ENCODE measurements at places on chromosomes 12 and 14. TPM values are rescaled to one million over a fixed set of nuclear protein-coding genes. Genes with fewer than 3 reads are reported as not detected.

CLEC9A gene
- total RNA-seq, result not detected

DNA sequence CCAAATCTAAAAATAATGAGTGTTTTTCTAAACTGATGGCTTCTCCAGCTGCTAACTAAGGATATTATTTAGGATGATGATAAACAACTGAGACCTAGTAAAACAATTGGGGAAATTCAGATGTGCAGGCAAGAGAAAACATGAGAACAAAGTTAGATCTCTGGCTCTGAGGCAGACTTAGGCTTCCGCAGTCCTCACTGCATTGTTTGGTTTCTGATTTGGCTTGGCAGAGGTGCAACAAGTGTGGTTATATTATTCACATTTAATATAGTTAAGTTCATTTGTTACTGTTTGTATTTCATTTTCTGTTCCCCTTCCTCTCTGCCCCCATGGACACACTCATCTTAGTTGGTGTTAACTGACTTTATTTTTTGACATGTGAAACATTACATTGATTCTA lies 30.2 kb upstream of the NR1H4 start:
- DNase-seq, result no peak

CCDC175 gene
- not detected for total RNA-seq

- DNase-seq, result no peak
Measured at GRCh38 chr14:24085215-24085614, 8.9 kb upstream of the PCK2 start.

- peak; percentile 79 for DNase-seq
Measured at GRCh38 chr12:120264086-120264903, 1.2 kb downstream of the PXN start.

SLC39A2 gene
- not detected for total RNA-seq

OR4K14 gene
- total RNA-seq, result not detected

- DNase-seq, result no peak
Measured at GRCh38 chr12:34287986-34288962, 266.0 kb downstream of the ALG10 start.

TM9SF1 gene
- 52.1 TPM for total RNA-seq

DNA sequence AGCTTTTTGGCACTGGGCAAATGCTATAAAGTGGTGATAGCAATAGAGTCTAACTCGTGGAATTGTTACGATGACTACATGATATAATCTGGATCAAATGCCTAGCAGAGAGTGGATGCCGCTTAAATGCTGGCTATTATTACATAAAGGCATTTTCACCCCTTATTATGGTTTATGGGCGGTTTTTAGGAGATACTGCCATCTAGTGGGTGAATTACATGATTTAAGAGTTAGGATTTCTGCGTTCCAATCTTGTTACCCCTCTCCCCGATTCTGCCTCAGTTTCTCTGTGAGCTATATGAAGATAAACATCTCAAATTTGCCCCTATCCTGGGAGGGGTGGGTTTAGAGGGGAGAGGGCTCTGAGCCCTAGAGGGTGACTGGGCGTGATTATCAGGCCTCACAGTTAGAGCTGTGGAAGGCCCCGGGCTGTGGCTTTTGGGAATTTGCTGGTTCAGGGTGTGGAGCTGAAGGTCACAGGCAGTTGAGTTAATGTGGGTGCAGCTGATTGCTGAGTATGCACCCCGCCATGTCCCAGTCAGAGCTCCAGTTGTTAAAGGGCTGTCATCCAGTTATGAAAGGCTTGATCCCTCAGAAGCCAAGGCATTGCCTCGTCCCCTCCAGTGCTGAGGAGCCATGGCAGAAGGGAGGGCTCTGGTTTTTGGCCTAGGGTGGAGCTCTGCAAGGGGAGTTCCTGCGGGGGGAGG lies 14.4 kb downstream of the CLSTN3 start:
- peak; percentile 48 for DNase-seq

DNA sequence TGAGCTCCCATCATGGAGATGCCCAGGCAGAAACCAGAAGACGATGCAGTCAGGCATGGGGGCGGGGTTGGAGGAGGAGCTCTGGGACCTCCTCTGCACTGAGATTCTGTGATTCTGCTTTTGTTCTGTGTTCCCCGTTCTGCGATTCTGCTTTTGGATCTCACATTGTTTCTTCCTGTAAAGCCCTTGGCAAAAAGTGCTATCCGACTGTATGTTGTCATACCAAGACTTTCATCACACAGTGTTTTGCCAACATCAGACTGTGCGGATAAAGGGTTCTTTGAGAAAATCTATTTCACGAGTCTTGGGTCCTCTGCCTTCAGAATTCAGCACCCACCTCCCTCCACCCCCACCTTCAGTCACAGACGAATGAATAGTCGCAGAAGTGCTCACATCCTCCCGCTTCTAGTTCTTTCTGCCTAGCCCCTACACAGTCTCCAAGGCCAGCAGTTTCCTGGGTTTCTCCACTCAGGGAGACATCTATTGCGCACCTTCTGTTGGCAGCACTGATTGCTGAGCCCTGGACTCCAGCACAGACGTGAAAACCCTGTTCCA lies 24.7 kb upstream of the PWP1 start:
- no peak for DNase-seq

DNA sequence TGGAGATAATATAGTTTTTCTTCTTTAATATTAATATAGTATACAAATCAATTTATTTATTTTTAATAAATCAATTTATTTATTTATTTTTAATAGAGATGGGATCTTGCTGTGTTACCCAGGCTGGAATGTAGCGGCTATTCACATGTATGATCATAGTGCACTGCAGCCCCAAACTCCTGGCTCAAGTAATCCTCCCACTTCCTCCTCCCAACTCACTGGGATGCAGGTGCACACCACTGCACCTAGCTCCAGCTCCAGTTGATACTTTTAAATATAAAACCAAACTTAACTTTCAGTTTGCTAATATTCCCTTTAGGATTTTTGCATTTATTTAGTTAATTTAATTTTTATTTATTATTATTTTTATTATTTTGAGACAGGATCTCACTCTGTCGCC lies 8.6 kb downstream of the GOLGA5 start:
- no peak for DNase-seq

DNA sequence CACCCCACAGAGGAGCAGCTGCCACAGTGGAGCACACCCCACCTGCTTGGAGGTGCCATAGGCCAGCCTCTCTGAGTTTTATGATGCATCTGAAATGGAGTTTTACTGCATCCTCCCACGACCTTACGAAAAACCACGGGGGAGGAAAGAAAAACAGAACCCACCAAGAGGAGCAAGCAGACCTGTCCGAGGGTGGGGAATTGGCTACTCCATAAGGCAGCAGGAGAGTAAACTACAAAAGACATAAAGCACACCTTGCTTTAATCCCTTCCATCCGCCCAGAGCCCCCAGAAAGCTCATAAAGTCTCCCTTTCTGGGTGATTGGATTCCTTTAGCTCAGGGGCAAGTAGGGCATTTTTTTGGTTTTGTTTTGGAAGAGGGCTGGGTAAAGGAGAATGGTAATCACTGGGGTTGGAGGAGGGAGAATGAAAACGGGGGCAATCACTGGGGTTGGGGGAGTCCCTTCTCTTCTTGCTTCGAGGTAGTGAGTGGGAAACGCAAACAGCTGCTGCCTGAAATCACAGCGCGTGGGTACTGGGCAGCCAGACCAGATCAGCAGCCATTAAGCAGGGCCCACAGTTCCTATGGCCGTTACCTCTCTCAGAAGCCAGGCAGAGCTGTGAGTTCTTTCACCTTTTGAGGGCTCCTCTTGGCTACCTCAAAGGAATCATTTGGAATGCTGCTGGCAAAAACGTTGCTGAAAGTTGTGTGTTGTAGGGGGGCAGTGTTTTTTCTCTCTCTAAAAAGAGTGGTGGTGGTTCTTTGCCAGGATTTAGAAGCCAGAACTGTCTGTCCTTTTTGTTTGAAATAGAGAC lies 433.6 kb downstream of the ZFP36L1 start:
- DNase-seq, result no peak

DNA sequence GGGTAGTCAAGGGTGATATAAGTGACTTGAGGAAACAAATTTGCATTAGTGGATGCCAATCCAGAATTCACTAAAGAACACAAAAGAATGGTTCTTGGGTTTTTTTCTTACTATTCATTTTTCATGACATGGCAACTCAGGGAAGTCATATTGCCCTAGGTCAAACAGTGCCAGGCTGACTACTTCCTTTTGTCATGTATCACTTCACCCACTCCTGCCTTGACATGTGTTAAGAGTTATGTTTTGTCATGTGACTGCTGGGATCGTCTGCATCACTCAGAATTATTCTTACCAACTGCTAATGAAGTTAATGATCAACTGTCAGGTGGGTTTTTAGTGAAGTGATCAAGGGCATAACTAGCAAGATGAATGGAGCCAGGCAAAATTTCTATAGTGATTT lies 74.2 kb downstream of the PRORP start:
- DNase-seq, result no peak

- DNase-seq, result no peak
Measured at GRCh38 chr14:103705118-103705503, 10.1 kb downstream of the XRCC3 start.

DNA sequence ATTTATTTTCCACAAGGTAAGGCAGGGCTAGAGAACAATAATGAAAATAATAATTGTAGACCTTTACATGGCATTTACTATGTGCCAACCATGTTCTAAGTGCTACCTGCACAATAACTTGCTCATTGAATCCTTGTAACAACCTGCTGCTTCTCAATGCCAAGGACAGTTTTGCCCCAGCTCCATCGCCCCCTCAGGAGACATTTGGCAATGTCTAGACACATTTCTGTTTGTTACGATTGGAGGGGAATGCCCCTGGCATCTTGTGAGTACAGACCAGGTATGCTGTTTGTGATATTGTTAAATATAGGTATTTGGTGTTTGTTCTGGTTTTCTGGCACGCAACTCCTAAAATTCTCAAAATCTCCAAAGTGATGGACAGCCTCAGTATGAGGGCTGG lies 8.1 kb upstream of the ATXN2 start:
- peak; percentile 21 for DNase-seq

GRCh38 chr12:40222247-40222646 lies 2.5 kb upstream of the LRRK2 start:
- DNase-seq, result no peak

DAO gene
- total RNA-seq, result not detected

RIPK3 gene
- total RNA-seq, result not detected

DNA sequence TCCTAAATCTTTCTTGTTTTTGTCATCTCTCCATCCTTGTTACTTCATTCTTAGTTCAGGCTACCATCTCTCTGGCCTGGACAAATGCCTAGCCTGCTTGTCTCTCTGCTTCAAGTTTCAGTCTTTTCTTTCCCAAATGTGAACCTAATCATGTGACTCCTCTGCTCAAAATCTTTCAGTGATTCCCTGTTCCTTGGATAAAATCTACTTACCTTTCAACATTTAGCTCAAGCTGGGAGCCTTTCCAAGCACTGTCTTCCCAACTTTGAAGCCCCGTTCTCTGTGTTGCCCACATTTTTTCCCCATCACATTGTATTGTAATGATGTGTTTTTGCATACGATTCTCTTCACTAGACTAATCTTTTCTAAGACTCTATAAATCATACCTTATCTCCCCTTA lies 24.7 kb downstream of the SLC7A8 start:
- no peak for DNase-seq

ESR2 gene
- 0.35 TPM for total RNA-seq

DNA sequence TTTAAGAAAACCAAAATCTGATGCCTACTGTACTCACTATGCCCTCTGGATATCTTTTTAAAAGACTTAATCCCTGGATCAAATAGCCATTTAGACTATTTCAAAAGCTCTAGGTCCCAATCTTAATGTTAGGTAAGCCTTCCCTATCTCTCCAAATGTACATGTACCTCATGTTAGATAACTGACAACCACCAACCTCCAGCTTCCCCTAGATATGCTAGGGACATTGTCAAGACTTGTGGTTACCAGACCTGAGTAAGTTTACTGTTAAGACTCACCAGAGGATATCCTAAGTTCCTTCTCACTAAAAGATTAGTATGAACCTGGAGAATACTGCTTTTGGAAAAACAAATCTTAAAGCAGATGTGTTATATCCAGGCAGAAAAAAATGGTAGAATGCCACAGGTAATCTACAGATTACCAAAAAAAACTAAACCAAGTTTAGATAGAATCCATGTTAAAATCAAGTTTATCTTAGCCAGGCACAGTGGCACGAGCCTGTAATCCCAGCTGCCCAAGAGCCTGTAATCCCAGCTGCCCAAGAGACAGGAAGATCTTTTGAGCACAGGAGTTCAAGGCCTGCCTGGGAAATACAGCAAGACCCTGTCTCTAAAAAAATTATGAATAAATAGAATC lies 9.7 kb downstream of the NAP1L1 start:
- no peak for DNase-seq

DNA sequence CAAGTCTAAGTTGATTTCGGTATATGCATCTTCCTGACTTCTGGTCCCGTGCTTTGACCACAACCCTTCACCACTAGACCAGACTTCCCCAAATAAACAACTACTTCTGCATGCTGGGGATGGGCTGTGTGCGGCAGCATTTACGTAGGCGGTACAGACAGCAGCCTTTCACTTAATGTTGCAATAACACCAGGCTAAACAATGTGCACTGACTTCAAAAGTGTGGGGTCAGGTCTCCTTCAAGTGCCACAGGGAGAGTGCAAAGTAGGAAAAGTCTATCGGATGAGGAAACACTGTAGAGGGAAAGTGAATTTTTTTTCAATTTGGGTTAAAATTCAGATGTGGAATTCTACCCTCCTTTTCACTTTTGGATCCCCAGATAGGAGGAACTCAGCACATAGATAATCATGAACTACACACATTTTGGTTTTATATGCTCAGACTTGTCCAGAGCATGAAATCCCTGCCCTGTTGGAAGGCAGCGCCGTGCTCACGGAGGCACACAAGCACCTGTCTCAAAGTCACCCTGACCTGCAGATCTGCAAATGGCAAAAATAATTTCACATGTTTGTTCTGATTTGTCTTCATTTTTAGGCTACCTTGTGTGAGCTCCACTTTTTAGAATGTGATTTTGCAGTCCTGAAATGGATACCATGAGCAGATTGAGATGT lies 3.6 kb upstream of the FOS start:
- no peak for DNase-seq

PIANP gene
- not detected for total RNA-seq

MGP gene
- total RNA-seq, result 2.1 TPM

NT5DC3 gene
- total RNA-seq, result 15.7 TPM

DNA sequence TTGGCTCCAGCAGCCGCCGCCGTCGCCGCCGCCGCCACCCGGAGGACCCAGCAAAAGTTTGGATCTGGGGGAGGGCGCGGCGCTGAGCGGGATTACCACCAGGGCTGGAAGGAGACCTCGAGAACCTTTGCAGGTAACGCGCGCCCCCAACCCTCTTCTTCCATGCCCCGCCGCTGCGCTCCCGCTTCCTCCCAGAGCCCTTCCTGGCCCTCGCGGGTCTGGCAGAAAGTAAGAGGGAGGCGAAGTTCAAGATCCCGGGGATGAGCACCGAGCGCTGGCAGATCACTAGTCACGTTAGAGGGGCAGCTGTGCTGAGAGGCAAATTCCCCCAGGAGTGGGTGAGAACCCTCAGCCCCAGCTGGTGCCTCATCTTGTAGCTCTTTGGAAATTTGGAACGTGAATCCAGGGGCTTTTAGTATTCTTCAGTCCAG lies 3.9 kb downstream of the FLRT2 start:
- DNase-seq, result no peak

- no peak for DNase-seq
Measured at GRCh38 chr14:53767566-53767965, 189.1 kb downstream of the BMP4 start.

DNA sequence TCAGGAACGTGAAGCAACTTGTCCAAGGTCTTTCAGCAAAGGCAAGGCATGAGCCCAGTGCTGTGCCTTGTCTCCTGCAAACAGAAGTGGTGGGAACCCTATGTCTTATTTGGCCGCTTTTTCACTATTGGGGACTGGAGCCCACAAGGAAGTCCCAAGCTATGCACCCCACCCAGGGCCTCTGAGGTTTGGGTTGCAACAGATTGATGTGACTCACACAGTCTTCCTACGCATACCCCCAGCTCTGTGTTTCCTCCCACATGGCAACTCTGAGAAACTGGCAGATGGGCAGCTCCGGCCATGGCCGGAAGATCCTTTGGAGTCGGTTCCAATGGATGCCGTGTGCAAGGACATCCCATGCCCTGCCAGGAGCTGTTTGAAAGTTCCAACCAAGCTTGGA lies 28.3 kb upstream of the CMKLR1 start:
- no peak for DNase-seq
